ENCODE measurements at places on chromosomes 2 and 18.

DNA sequence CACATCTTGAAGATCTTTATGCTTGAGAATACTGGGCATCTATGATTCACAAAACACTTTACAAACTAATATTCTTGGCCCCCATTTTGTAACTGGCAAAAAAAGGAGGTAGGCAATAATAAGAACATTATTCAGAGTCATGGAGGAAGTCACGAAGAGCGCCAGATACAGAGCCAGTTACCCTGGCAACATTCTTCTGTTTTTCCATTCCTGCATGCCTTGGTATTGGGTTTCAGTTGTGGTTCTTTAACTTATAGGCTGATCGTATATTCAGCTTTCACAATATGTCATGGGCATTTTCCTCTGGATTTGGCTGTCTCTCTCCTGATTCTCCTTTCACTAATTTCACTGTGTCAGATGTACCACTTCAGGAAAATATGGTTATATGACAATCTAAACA is 234.7 kb downstream of the HRH4 start:
- DNase-seq: no peak

GRCh38 chr2:42793334-42794270 is 1.2 kb upstream of the HAAO start:
- DNase-seq: no peak

GRCh38 chr2:8115966-8116365 is 565.9 kb upstream of the ID2 start:
- no peak for DNase-seq

DNA sequence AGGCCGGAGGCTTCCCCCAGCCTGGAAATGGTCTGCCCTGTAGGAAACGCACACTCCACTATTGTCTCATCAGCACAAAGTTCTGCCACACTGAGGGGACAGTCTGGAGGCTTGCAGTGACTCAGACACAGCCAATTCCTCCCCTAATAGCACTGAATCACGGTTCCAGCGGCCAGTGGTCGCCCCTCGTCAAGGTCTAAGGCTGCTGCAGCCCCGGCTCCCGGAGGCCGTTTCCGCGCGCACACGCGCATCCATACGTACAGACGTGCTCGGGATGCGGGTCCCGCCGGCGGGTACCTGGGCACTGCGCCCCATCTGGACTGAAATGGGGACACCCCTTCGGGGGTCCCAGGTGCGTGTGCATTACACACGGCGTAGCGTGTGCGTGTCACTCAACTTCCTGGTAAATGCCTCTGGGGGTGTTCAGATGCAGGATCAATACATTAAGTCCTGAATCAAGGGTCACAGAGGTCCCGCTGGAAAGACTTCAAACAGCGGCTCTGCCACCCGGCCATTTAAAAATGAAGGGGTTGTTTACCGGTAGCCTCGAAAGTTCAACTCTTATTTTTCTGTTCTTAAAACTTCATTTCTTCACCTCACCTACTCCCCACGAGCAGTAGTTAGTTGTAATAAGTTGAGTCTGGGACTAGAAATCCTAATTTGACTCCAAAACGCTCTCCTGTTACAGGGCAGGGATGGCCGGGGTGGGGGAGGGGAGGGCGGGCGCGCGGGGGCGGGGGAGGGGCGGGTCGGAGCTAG is 572 bp upstream of the ZNF516 start:
- peak; percentile 52 for DNase-seq

GRCh38 chr2:138874251-138874650 is 94.1 kb upstream of the NXPH2 start:
- DNase-seq: no peak

GRCh38 chr2:75632091-75632701 is 14.4 kb upstream of the MRPL19 start:
- DNase-seq: no peak
